ENCODE measurements at places on chromosomes 6 and 20.

DNA sequence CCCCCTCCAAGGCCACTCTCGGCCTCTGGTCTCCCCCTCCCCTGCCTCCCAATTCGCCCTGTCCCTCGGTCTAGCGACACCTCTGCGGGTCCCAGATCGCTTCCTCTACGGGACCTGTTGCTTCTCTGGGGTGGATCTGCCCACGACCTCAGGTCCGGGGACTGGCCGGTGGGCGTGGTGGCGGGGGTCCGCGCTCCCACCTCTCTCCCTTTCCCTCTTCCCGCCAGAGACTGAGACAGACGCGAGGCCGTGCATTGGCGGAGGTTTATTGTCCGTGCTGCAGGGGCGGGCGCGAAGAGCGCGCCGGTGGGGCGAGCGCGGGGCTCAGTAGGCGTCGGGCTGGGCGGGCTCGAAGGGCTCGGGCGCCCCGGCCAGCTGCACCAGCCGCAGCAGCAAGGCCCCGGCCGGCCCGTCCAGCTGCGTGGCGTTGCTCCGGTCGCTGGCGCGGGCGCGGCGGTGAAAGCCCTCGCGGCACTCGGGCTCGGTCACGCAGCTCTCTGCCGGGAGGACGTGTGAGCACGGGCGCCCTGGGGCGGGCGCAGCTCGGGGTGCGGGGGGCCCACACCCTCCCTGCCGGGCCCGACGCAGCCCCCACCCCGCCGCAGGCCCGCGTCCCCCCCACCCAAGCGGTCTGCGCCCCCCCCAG is 2.1 kb downstream of the AVP start:
- DNase-seq: no peak

DNA sequence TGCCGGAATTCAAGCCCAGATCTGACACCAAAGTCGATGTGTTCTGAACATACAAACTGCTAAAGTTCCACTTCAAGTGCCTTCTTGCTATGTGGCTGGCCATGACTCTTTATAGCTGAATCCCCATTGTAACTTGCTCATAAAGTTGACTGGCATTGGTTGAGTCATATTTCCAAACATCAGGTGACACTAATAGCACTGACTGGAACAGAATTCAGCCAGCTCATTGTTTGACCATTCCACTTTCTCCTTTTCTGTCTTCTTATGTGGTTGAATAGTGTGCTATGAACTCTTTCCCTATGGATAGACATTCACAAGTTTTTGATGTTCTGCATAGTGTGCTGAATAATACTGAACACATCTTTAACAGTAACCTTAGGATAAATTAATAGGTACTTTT is 266.2 kb upstream of the ZFP64 start:
- DNase-seq: no peak

GRCh38 chr20:25015986-25016385 is 23.4 kb upstream of the APMAP start:
- DNase-seq: no peak

- DNase-seq: peak; percentile 33
Observed at GRCh38 chr20:45406260-45407066, 1.6 kb upstream of the DBNDD2 start.

- no peak for DNase-seq
Observed at GRCh38 chr6:97293198-97293696, 10.2 kb upstream of the MMS22L start.

DNA sequence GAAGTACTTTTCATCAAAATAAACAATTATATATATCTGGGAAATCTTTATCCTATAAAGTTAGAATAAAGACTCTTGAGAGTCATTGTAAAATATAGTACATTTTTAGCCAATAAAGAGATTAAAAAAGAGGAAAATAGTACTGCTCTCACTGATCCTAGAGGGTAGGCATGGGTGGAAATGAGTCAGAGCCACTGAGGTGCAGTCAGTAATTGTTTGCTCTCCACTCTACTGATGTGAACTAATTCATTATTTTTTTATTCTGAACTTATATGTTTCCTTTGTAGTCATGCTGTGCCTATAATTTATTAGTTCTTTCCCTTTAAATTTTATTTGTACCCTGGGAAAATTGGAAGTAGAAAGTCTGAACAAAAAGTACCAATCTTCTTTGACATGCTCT is 1359.4 kb upstream of the GJE1 start:
- no peak for DNase-seq

DNA sequence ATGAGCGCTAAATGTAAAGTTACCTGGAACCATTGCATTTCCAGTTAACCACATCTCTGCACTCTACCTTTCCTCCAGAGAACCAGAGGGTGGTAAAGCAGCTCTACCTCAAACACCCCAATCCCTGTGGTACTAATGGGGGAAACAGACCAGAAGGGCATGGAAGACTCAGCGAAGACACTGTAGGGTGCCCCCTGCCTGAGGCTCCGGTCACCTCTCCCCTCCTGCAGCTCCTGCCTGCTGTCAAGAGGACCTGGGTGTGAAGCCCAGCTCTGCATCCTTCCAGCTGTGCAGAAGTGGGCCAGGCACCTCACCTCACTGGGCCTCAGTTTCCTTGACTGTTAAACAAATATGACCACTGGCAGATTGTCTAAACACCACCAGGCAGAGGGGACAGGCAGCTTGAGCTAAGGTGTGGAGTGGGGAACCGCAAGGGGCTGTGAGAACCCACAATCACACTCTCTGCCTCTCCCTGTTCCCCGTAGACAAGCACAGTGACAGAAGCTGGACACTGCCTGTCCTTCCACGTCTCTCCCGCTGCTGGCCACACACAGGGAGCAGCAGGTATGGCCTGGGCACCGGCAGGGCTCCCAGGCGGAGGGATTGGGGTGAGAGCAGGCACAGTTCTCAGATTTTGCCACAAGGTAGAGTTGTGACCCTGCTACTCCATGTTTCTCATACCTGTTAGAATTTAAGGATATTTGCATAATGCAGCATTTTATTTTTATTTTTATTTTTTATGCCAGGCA is 9.1 kb upstream of the BPIFA2 start:
- no peak for DNase-seq

DNA sequence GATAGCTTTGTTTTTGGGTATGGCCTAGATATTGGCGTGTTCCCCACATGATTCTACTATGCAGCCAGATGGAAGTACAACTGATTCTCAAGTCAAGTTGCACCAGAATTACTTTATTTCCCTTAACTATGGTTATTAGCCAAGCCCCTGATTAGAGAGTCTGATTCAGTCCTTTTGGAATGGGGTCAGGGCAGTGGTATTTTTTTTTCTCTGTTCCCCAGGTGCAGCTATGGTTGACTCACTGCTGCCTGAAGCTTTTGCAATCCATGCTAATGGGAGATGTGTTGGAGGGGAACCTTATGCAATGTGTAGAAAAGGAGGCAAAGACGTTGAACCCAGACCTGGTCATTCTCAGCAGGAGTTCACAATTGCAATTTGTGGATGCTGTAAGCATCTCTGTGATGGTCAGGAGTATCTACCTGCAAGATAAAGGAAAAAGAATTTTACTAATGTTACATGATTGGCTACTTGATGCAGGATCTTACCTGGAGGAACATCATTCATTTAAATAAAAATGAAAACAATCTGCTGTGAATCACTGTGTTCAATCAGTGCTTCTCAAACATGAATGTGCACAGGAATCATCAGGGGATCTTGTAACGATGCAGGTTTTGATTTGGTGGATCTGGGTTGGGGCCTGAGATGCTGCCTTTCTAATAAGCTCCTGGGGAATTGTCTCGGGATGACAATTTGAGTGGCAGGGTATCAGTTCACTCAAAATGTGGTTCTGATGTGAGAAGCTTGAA is 49.4 kb downstream of the PFDN4 start:
- DNase-seq: no peak

DNA sequence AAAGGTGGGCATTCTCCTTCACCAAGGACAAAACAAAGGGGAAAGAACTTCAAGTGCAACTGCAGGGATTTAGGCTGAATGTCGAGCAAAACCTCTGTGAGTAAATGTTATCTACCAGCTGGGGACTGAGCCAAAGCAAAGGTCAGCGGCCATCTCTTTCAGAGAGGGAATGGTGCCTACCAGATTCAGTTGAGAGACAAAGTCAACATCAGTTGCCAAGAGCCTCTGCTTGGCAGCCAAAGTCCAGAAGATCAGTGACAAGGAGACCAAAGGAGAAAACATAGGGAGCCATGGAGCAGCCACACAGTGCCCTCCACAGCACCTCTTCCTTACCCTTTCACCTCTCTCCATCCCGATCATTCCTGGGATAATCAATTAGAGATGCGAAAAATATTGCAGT is 472.5 kb downstream of the KIF16B start:
- no peak for DNase-seq

- DNase-seq: no peak
Observed at GRCh38 chr6:20540683-20541082, 6.4 kb downstream of the CDKAL1 start.

Data from activated CD4-positive, alpha-beta T cell treated with anti-CD3 and anti-CD28 coated beads, Interleukin-2, amount 50 U/mL, for 24 hours (primary cell).